ENCODE measurements at places on chromosomes 7 and 10.

DNA sequence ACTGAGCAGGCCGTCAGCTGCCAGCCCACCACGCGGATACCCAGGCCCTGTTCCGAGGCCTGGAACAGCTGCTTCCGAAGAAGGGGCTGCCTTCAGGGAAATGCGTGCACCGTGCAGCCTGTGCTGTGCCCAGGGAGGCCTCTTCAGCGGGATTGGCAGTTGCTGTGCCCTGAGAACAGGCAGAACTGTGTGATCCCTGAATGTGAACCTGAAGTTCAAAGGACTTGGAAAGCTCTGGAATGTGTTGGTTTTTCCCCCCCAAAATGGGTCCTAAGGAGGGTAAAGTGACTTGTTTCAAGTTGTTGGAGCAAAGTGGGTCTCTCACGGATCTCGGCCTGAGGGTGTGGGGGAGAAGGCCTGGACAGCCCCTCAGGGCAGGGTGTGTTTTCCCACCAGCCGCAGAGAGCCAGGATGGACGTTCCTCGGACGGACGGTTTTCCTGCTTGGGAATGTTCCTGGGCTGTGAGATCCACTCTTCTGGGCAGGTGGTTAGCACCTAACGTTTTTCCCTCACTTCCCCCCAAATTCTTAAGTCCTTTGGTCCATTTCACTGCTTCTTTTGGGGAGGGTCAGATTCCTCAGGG is 2.1 kb downstream of the SPRN start:
- no peak for DNase-seq

DNA sequence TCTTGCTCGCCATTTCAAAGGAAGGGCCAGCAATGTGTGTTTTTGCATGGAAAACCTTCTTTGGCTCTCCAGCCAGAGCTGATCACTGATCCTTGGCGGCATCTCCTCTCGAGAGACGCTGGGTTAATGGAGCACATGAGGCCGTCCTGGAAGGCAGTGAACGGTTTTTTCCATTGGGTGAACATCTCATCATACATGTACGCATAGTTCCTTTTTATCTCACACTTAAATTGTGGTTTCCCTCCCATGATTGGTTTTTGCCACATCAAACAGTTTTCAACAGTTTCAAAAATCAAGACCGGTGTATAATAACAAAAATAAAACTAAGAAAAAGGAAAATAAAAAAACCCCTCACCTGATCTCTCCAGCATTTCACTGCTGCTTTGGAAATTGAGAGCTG is 276.4 kb downstream of the TCF7L2 start:
- no peak for DNase-seq

DNA sequence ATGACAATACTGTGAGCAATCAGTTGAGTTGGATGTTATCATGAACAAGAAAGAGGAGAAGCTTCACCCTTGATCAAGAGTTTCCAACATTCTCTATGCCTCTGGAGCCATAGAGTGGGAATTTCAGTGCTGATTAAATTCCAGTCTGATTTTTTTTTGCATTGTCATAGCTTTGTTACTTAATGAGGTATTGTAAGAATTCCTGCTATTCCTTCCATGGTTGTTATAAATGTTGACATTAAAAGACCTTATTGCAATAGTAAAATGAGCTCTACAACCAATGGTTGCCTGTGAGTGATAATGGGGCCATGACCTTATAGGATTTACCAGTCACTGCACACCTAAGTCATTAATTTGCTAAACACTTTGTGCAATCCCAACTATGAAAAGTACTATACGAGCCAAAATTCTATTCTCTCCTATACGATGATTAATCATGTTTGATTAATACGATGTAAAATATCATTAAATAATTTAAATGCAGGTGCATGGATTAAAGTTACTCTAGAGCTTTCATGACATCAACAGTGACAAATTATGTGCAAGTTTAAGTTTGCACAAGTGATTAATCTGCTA is 353.2 kb upstream of the KLF6 start:
- DNase-seq: no peak

- DNase-seq: no peak
These were observed 126.1 kb downstream of the AOAH start for GRCh38 chr7:36598054-36598674.

DNA sequence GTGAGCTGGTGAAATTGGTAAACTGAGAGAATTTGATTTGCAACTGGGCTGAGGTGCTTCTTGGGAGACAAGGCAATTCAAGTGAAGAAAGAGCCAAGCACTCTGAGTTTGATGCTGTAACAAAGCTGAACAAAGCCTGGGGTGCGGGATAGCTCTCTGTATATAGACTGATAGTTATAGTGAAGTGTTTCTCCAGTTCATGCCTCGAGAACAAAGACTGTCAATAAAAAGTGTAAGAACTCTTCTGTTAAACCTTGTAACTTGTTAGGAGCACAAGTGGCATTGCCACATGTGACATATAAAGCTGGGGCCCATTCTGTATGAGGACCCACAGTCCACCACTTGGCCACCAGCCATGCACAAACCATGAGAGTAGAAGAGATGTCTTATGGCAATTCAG is 11.3 kb upstream of the PNPLA8 start:
- DNase-seq: no peak

DNA sequence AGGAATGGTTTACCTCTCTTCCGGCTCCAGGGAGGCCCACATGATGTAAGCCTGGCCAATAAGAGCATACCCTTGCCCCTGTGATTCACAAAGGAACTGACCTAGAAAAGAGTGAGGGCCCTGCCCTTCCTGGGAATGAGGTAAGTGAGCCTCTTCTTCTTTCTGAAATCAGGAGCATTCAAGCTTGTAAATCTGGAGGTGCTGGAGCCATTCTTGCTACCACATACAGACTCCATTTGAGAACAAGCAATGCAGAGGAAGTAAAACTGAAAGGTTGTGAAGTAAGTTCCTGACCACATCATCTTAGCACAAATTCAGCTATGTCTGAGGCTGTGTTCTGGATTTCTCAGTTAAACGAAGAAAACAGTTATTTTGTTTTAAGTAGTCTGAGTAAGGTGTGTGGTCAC is 132.2 kb downstream of the CD36 start:
- DNase-seq: no peak

GRCh38 chr10:133329491-133330202 is 7.0 kb downstream of the CALY start:
- peak; percentile 85 for DNase-seq

DNA sequence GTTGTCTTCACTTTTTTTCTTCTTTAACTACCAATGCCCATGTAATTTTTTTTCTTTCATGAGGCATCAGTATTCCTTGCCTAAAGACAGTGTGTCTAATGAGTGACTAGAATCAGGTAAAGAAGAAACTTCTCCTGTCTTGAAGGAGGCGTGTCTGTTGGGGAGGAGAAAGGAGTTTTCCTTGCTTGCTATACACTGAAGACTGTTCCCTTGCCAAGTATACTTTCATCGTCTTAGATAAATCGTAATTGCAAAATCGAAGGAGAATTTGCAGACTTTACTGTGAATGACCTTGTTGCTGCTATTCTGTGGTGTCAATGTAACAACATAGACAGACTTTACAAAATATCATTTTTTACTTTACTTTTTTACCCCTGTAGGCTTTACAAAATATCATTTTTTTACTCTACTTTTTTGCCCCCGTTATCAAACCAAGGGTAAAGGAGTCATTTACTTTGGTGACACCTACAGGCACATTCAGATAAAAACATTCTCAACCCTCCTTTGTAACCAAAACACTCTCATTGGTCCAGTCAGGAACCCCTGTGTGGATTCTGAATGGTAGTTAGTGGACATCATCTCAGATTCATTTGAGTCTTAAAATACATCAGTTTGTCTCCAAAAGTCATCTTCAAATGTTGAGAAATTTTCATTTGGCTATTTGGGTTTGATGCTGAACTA is 232.4 kb downstream of the AHR start:
- DNase-seq: peak; percentile 7

- DNase-seq: no peak
These were observed 165.2 kb downstream of the GNAT3 start for GRCh38 chr7:80346704-80347103.

- no peak for DNase-seq
These were observed 160.0 kb downstream of the ADARB2 start for GRCh38 chr10:1577373-1577770.

DNA sequence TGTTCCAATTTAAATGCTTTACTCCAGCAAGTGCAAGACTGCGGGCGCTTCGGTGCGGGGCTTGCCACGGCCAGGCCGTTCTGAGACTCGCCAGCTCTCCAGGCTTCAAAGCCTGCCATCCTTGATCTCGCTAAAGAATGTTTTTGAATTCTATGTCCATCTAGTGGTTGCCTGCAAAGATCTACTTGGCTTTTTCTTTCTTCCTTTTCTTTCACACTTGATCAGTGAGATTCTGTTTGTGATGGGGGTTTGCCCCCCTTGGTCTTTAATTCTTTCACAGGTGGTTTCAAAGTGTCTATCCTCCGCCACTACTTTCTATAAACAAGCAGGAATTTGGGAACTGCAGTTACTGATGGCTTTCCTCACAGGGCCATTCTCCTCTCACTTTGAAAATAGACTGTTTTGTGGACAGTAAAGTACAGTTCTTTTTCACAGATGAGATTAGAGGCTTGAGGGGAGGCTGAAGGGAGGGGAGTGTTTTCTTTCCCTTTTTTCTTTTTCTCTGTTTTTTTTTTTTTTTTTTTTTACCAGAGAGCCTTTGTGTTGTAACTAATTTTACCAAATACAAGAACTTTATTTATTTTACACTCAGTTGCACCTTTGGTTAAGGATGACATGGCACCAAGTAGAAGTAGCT is 15.2 kb upstream of the FBXW4 start:
- DNase-seq: no peak

- DNase-seq: no peak
These were observed 615.1 kb downstream of the ZWINT start for GRCh38 chr10:55746002-55746401.

DNA sequence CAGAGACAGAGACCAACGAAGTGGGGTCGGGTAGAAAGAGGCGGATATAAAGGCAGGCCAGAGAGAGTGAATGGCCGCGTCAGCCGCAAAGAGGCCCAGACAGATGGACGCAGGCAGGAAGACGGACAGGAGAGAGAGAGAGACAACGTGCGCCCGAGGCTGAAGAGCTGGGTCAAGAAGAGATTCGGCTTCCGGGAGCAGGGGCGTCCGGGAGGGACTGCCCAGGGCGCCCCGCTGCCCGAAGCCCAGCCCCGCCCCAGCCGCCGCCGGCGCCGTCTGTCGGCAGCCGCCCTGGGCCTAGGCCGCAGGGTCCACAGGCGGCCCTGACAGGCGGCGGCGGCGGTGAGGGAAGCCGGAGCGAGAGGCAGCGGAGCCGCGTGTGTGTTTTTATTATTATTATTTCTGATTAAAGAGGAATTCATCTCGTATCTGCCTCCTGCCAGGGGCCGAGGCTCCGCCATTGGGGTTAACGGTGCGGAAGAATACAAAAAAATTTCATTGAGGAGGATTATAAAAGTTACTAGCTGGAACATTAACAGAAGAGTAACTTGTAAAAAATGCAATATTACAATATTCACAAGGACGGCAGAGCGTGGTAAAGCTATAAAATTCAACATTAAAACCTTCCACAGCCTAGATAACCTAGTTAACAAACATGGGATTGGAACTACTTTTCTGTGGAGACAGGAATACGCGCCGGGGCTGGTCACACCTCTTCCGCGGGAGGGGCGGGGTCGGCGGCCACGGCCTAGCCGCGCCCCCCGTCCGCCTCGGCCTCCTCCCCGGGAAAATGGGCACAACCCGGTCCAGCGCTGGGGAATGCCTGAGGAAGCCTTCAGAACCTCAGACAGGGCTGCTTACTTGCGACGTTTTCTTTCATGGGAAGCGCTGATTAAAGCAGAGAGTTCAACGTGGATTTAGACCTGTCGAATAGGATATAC is 29.7 kb upstream of the PAX2 start:
- no peak for DNase-seq

DNA sequence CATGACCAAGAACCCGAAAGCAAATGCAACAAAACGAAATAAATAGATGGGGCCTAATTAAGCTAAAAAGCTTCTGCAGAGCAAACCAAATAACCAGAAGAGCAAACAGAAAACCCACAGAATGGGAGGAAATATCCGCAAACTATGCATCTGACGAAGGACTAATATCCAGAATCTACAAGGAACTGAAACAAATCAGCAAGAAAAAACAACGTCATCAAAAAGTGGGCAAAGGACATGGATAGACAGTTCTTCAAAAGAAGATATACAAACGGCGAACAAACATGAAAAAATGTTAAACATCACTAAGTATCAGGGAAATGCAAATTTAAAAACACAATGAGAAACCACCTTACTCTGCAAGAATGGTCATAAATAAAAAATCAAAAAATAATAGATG is 35.3 kb upstream of the CACUL1 start:
- DNase-seq: no peak

DNA sequence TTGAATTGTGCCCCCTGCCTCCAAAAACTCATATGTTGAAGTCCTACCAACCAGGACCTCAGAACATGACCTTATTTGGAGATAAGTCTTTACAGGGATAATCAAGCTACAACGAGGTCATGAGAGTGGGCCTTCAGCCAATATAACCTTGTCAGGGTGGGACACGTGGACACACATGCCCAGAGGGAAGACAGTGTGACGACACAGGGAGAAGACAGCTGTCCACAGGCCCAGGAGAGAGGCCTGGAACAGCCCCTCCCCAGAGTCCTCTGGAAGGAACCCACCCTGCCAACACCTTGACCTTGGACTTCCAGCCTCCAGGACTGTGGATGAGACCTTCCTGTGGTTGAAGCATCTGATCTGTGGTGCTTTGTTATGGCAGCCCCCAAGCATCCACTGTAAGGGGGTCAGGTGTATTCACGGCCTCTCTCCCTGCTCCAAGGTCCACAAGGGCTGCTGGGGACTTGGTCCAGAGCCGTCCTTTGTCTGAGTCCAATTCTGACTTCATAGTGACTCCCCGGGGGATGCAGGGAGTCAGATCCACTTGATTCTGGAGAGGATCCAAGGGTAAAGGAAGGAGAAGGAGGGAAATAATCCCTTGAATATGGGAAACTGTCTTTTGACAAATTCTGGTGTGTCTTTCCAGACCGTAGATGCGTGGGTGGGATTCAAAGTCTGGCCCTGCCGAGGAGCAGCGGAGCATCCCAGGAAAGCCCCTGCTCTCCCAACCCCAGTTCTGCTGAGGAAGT is 7.0 kb downstream of the CALML3 start:
- no peak for DNase-seq

DNA sequence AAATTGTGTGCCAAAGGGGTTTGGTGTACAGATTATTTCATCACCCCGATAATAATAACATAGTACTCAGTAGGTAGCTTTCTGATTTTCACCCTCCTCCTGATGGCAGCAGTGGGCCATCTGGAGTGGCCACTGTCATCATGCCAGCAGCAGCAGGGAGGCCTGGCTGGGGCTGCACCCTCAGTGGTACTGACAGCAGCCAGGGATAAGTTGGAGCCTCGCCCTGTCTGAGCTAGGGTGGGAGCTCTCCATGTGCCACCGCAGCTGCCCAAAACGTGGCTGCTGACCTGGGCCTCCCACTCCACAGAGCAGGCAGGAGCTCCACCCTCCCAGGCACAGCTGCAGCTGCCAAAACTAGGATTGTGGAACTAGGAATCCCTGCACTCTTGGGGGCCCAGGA is 700.8 kb upstream of the KCND2 start:
- no peak for DNase-seq
